ENCODE measurements at places on chromosomes 5 and 9.

- DNase-seq: no peak
- H3K4me1 ChIP-seq: peaks cover 95% of the 10 kb centered on the region
- H3K27ac ChIP-seq: peak overlapping the region; percentile 90
- peak overlapping the region; percentile 52 for H3K4me3 ChIP-seq
- H3K27me3 ChIP-seq: no peaks in the 10 kb centered on the region
Measured at GRCh38 chr9:89420397-89421178, 77.3 kb downstream of the SEMA4D start.

DNA sequence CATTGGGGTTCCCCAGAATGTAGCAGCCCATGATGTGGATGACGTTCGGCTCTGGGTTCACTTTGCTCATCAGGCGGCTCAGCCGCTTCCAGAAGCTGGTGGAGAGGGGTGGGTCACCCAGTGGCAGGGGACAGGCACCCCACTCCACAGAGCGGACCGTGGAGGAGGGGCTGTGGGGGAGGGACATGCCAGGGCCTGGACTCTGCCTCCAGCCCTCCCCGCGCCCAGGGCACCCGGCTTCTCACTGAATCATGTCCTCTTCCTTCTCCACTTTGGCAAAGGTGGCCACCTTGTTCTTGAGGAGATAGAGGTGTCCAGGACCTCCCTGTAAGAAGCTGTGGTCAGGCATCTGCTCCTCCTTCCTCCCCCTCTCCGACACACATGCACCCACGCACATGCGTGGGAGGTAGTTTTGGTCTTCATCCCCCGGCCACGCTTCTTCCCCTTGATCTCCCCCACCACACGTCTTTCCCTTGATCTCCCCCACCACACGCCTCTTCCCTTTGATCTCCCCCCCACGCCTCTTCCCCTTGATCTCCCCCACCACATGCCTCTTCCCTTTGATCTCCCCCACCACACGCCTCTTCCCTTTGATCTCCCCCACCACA lies 8.9 kb upstream of the ENTPD8 start:
- H3K27ac ChIP-seq: peak overlapping the region; percentile 54
- H3K27me3 ChIP-seq: no peaks in the 10 kb centered on the region
- H3K4me1 ChIP-seq: peaks cover 37% of the 10 kb centered on the region
- no peak overlapping the region for H3K4me3 ChIP-seq
- DNase-seq: peak; percentile 54

DNA sequence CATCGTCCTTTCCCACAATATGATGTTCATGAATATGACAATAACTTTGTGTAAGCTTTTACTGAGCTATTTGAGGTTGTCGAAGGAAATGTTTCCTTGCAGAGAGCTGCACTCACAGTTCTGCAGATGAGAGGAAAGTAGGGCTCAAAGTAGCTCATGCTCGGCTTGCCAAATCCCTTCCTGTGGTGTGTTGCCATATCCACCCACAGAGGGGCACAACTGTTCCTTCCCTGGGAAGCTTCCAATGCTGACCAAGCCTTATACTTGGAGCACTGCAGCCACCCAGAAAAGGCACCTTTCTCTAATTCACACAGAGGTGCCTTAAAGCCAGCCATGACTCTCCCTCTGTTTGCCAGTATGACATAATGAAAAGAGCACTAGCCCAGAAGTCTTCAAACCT lies 390.3 kb downstream of the CAAP1 start:
- H3K4me3 ChIP-seq: no peak overlapping the region
- no peak overlapping the region for H3K27ac ChIP-seq
- no peak for DNase-seq
- no peaks in the 10 kb centered on the region for H3K4me1 ChIP-seq
- H3K36me3 ChIP-seq: no peaks in the 10 kb centered on the region

DNA sequence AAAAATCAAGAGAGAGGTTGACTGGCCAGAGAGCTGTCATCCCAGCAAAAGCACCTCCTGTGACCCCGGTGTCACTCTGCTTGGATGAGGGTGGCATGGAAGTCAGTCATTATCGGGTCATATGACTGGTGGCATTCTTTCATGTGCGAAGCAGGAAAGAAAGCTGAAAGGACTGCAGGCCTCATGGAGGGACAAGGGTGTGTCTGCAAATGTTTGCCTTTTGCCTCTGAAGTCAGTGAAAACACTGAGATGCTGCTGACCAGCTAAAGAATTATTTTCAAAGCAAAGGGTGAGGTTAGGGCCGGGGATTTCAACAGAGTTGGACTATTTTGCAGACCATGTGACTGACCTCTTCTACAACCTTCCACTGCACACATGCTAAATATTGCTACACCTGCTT lies 298.3 kb downstream of the CSNK1G3 start:
- H3K36me3 ChIP-seq: no peaks in the 10 kb centered on the region
- H3K4me3 ChIP-seq: no peak overlapping the region
- no peak for DNase-seq
- H3K27ac ChIP-seq: no peak overlapping the region
- no peaks in the 10 kb centered on the region for H3K27me3 ChIP-seq

DNA sequence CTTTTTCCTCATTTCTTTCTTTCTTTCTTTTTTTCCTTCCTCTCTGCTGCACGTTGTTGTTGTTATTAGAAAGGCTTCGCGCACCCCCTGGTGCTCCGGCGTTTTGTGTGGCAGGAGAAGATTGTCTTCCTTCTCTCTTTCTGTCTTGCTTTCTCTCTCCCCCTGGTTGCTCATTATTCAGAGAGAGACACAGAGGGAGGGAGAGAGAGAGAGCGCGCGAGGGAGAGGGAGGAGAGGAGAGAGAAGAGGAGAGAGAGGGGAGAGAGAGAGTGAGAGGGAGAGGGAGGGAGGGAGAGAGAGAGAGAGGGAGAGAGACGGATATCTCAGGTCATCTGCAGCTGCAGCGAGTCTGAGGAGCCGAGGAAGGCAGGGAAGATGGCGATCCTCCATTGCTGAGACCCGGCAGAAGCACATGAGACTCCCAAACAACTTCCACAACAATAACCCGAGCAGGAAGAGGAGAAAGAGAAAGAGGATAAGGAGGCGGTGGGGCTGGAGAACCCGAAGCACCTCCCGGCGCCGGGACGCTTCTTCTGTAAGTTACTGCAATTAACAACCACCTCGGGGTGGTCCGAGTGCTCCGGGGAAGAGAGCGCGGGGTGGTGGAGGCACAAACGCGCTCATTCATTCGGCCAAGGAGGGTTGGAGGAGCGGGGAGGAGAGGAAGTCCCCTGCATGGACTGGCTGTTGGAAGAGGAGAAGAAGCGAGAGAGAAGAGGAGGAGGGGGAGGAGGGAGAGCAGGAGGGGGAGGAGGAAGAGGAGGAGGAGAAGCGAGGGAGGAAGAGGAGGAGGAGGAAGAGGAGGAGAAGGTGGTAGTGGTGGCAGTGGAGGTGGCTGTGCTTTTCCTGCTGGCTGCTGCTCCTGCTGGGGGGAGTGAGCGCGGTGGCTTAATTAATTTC lies at the start of gene ZNF462:
ZNF462 (plus strand) TSS at position 346 of the 900 bp plus-strand sequence. CDS start 60,218 bp downstream, outside the sequence.
- H3K4me3 ChIP-seq: peak within 1 kb of the TSS; percentile 76
- H3K36me3 ChIP-seq: peaks cover 5% of the 10 kb centered on the region
- peak within 1 kb of the TSS; percentile 37 for H3K27ac ChIP-seq
- no peak for DNase-seq
- H3K27me3 ChIP-seq: peaks cover 73% of the 10 kb centered on the region
- H3K4me1 ChIP-seq: peaks cover 38% of the 10 kb centered on the region

- H3K4me1 ChIP-seq: peaks cover 63% of the 10 kb centered on the region
- H3K27me3 ChIP-seq: no peaks in the 10 kb centered on the region
- no peak for DNase-seq
- H3K27ac ChIP-seq: peak overlapping the region; percentile 93
Measured at GRCh38 chr5:50710838-50711237, 44.4 kb downstream of the PARP8 start.

GRCh38 chr9:130715270-130715669 lies 21.7 kb downstream of the EXOSC2 start:
- no peaks in the 10 kb centered on the region for H3K27me3 ChIP-seq
- H3K4me1 ChIP-seq: peaks cover 36% of the 10 kb centered on the region
- no peak overlapping the region for H3K27ac ChIP-seq
- DNase-seq: no peak
- peak overlapping the region; percentile 84 for H3K4me3 ChIP-seq

DNA sequence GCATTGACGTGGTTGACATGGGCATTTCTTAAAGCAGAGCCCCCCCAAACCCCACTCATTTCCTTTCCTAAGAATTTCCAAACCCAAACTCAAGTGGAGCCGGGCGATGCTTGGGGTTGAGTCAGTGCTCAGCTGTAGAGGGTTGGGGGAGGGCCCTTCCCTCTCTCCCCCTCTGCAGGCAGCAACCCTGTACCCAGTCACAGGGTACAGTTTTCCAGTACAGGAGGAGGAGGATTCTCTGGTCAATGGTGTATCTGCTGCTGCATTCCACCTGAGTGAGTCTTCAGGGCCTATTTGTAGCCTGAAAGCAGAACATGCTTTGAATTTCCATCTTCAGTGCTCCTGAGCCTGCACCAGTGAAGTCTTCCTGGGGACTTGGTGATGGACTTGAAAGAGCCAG lies 55.8 kb downstream of the ENTREP1 start:
- H3K27me3 ChIP-seq: peaks cover 5% of the 10 kb centered on the region
- DNase-seq: no peak
- H3K27ac ChIP-seq: no peak overlapping the region
- no peaks in the 10 kb centered on the region for H3K36me3 ChIP-seq

GRCh38 chr9:31119890-31120454 lies 1264.5 kb upstream of the ACO1 start:
- H3K27me3 ChIP-seq: no peaks in the 10 kb centered on the region
- H3K36me3 ChIP-seq: no peaks in the 10 kb centered on the region
- DNase-seq: peak; percentile 43
- H3K4me1 ChIP-seq: no peaks in the 10 kb centered on the region

- no peaks in the 10 kb centered on the region for H3K36me3 ChIP-seq
- no peaks in the 10 kb centered on the region for H3K27me3 ChIP-seq
- H3K4me1 ChIP-seq: no peaks in the 10 kb centered on the region
Measured at GRCh38 chr5:6989230-6989629, 276.0 kb downstream of the TENT4A start.

All from activated CD4-positive, alpha-beta T cell treated with anti-CD3 and anti-CD28 coated beads, Interleukin-2, amount 10 ng/mL, durations not matched to agents 7 days and 5 days (primary cell).